ENCODE measurements at places on chromosomes 3 and 15. TPM values are rescaled to one million over a fixed set of nuclear protein-coding genes. Genes with fewer than 3 reads are reported as not detected.
A peak's percentile ranks its signal among the peaks of the same experiment; 100 is the strongest.

Gene UQCC5
- total RNA-seq = 25.9 TPM

DNA sequence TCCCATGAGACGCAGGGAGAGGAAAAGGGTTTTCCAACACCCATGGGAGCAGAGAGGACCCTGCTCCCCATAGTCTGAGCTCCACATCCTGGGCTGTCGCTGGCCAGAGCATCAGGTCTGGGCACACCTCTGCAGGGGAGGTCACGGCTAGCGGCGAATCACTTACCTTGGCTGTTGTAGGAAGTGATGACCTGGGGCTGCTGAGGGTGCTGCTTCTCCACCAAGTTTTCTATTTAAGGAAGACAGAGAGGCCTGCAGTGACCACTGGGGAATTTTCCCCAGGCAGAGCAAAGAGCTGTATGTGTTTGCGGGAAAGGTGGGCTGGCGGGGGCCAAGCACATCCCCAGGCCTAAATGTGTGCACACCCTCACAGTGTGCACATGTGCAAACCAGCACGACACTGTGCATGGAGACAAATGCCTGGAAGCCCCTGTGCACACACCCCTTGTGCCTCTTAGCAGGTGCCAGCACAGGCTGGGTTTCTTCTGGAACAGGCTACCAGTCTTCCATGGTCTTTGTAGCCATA lies 7.6 kb downstream of the KY start:
- DNase-seq = no peak

GRCh38 chr3:184440151-184440550 lies 60.3 kb downstream of the CHRD start:
- DNase-seq = peak; percentile 31

- no peak for DNase-seq
Measured at GRCh38 chr3:30804984-30805383, 89.5 kb downstream of the GADL1 start.

- peak; percentile 11 for DNase-seq
Measured at GRCh38 chr3:168094580-168094876, 1.2 kb downstream of the GOLIM4 start.

Measured in MCF 10A (cell line).